ENCODE measurements at places on chromosomes 2 and 18.

GRCh38 chr2:30947686-30948085 lies 140.4 kb upstream of the CAPN13 start:
- DNase-seq: no peak

GRCh38 chr2:112817082-112817689 lies 19.4 kb downstream of the IL1B start:
- no peak for DNase-seq

DNA sequence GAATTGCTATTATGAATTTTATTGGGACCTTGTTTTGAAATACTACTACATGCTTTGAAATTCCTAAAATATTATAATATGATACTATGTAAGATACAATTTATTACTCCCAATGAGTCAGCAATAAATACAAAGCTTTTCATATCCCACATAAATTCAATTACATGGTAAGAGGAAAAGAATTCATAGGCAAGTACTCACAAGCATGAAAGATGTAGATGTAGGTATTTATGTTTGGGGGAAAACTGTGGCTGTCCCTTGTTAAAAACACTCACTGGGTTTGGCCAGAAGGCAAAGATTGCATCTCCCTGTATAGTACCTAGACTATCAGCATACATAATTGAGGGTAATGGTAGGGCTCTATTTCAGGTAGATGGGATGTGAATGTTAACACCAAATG lies 90.4 kb downstream of the MBD2 start:
- peak; percentile 71 for DNase-seq

DNA sequence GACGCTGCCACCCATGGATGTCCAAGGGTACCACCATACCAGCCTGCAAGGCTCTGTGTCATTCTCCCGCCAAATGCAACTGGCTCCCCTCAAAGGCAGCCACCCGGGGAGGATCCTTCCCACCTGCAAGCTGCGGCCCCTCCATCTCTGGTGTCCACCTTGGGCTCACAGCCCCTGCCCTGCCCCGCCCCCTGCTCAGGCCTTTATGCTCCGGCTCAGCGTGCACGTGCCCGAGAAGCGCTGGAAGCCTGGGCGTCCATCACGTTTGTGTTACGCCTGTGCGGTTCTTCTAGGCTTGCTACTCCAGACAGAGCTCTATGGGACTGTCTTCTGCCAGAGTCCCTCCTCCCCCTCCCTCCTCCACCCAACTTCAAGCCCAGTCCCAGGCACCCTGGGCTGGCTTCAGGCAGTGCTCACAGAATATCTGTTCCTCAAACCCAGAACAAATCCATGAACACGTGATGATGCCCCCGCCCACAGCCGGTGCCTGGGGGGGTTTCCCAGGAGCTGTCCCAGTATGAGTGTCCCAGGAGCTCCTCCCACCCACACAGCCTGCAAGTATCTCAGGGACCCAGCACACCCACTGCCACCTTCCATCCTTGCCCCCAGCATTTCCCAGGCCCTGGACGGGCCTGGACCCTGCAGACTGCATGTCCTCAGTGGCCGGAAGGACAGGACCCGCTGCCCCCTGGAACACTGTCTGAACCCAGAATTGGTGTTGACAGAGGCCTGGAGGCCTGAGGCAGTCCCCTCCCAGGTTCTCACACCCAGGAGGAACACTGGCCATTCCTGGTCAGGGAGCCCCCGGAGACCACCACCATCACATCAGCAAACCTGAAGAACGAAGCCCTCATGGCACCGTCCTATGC lies 30.3 kb downstream of the KIF1A start:
- no peak for DNase-seq

- DNase-seq: no peak
Measured at GRCh38 chr2:205815673-205816072, 133.4 kb downstream of the NRP2 start.

- no peak for DNase-seq
Measured at GRCh38 chr18:60668583-60668982, 296.0 kb upstream of the MC4R start.

GRCh38 chr2:206692971-206693370 lies 25.2 kb downstream of the DYTN start:
- no peak for DNase-seq

DNA sequence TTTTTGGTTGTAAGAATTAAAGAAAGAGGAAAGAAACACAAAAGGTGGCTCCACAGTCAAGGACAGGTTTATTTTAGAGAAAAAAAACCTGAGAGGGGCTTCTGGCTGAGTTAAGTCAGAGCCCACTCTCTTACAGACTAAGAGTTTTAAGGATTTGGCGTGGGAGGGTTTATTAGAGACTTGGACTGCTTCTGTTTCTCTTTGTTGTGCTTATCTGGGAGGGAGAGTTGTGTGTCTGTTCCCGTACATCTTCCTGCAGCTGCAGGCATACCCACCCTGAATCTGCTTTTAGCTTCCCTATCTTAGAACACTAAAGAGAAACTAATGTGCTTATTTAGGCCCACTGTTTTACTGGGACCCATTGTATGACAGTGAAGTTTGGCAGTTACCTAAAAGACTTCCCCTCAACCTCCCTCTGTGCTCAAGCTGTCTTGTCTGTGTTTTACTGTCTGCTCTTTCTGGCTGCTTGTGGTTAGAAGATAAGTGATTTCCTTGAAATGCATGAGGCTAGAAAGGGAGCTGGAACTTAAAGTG lies 2.7 kb downstream of the RSAD2 start:
- no peak for DNase-seq

GRCh38 chr2:157596992-157597681 lies 31.5 kb downstream of the ACVR1C start:
- DNase-seq: peak; percentile 8

- DNase-seq: no peak
Measured at GRCh38 chr2:125853626-125854025, 802.3 kb upstream of the GYPC start.

DNA sequence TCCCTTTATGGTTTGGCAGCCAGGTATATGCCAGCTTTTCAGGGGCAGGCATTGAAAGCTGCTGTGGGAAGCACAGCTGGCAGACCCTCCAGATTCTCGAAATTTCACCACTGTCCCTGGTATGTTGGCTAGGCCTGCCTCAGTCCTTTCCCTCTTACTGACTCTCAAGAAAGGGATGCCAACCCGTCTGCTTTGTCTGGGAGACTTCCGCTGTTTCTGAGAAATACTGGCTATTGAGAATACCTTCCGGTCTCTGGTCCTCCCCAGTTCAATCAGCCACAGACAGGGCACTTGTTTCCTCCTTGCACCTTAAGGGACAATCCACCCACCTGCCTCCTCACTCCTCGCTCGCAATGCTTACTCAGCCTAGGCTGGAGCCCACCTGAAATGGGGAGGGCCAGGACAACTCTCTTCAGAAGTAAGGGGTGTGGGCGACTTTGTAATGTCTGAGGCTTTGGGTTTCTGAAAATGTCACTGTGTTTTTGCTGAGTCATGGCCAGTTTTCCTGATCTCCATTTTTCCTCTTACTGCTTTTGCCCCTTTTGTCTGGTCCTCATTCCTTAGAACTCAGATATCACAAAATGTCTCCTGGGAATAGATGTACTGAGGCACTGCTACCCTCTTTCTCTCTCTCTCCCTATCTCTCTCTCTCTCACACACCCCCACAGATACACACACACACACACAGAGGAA lies 571.1 kb downstream of the TNS1 start:
- no peak for DNase-seq

GRCh38 chr2:78439122-78439521 lies 586.4 kb upstream of the REG3G start:
- DNase-seq: no peak

DNA sequence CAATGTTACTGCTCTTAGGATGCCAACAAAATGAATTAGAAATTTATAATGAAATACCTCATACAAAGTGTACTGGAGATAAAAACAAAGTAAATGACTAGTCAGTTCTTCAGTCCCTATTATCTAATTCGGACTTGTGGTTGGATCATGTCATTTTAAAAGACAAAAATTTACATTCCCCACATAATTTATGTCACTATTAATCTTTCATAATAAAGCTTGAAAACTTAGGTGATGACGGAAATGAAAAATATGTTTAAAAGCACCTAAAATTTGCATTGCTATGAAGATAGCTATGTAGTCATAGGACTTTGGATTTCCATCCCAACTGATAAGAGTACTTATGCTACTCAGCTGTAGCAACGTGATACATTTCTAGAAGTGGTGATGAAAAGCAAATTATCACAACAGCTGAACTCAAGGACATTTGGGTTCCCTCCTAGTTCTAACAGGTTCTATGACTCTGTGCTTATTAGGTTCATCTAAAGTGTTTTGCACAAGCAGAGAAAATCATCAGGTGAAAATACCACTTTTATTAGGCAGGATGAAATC lies 58.4 kb downstream of the LRPPRC start:
- no peak for DNase-seq

DNA sequence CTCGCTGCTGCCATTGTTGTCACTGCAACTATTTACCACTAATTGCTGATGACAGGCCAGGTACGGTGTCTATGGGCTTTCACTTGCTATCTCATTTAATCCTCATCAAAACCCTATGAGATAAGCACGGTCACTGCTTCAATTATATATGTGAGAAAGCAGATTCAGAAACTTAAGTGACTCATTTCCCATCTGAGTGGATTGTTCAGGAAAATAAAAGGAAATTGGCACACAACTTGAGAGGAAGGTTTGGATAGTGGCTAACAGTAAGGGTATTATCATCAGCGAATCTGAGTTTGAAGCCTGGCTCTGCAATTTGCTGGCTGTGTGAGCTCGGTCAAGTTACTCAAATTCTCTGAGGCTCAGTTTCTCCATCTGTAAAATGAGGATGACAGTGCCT lies 196.0 kb downstream of the KCNS3 start:
- no peak for DNase-seq

- no peak for DNase-seq
Measured at GRCh38 chr2:146128216-146128615, 1608.3 kb upstream of the ZEB2 start.

GRCh38 chr2:105384216-105384615 lies 14.6 kb downstream of the FHL2 start:
- DNase-seq: no peak

Measured in fibroblast of upper back skin (primary cell).